Activated CD8-positive, alpha-beta T cell treated with anti-CD3 and anti-CD28 coated beads, Interleukin-2, amount 10 ng/mL, durations not matched to agents 7 days and 5 days (primary cell): ENCODE measurements at places on chromosomes 7 and 10. TPM values are rescaled to one million over a fixed set of nuclear protein-coding genes. Genes with fewer than 3 reads are reported as not detected.

The CAV2 gene
- not detected for total RNA-seq

The CRTAC1 gene
- not detected for total RNA-seq

The PILRA gene
- 11.5 TPM for total RNA-seq

The MBL2 gene
- not detected for total RNA-seq

The TMEM26 gene
- total RNA-seq, result not detected

The GBX1 gene
- total RNA-seq, result not detected

The ZNF503 gene
- total RNA-seq, result 0.26 TPM

The TIMM23B gene
- 17.3 TPM for total RNA-seq

The HPSE2 gene
- not detected for total RNA-seq

The SPDYE2B gene
- not detected for total RNA-seq

The ZNF467 gene
- 0.08 TPM for total RNA-seq

The PIK3AP1 gene
- total RNA-seq, result 6.2 TPM

The PTN gene
- total RNA-seq, result not detected

The CDC14C gene
- total RNA-seq, result not detected

The PUS7 gene
- total RNA-seq, result 15.0 TPM

The ANKRD1 gene
- not detected for total RNA-seq

The C10orf88 gene
- total RNA-seq, result 11.5 TPM

The LRMDA gene
- total RNA-seq, result not detected

The RBP3 gene
- not detected for total RNA-seq

The TECPR1 gene
- total RNA-seq, result 55.9 TPM

The GPAM gene
- 6.1 TPM for total RNA-seq

The CXCL12 gene
- total RNA-seq, result not detected

The ZNF722 gene
- total RNA-seq, result not detected

The CAMK2B gene
- not detected for total RNA-seq

The GRM3 gene
- total RNA-seq, result not detected

The CYP2C19 gene
- total RNA-seq, result not detected

The CLCN1 gene
- total RNA-seq, result not detected

The TMEM229A gene
- not detected for total RNA-seq

The FLNC gene
- total RNA-seq, result not detected

The DLX5 gene
- not detected for total RNA-seq

The ANXA8 gene
- total RNA-seq, result not detected

The TMEM196 gene
- not detected for total RNA-seq

The CRHR2 gene
- not detected for total RNA-seq

The NKX1-2 gene
- total RNA-seq, result not detected

The SPACDR gene
- 3.6 TPM for total RNA-seq

The ATOH7 gene
- total RNA-seq, result not detected

The HOXA3 gene
- not detected for total RNA-seq

The LZTS2 gene
- 11.6 TPM for total RNA-seq

The TET1 gene
- 3.3 TPM for total RNA-seq

The POLL gene
- 25.3 TPM for total RNA-seq

The RPEL1 gene
- not detected for total RNA-seq

The FAM25C gene
- total RNA-seq, result not detected
